Pancreas (tissue), 10 donors: ENCODE measurements at places on chromosomes 6 and 20. TPM values are rescaled to one million over a fixed set of nuclear protein-coding genes. Genes with fewer than 3 reads are reported as not detected.

- no peak for DNase-seq
- no peaks in the 10 kb centered on the region for H3K27me3 ChIP-seq
- no peak overlapping the region for H3K27ac ChIP-seq
- no peak overlapping the region for H3K4me3 ChIP-seq
- H3K4me1 ChIP-seq, result no peaks in the 10 kb centered on the region
- H3K36me3 ChIP-seq, result no peaks in the 10 kb centered on the region
Observed at GRCh38 chr6:127090051-127090450, 28.4 kb upstream of the RSPO3 start.

NOX3 gene
- not detected for polyA plus RNA-seq

GRCh38 chr6:128097009-128097408 is 196.2 kb upstream of the THEMIS start:
- no peak overlapping the region for H3K4me3 ChIP-seq
- H3K36me3 ChIP-seq, result no peaks in the 10 kb centered on the region
- H3K27me3 ChIP-seq, result no peaks in the 10 kb centered on the region
- no peak for DNase-seq

DNA sequence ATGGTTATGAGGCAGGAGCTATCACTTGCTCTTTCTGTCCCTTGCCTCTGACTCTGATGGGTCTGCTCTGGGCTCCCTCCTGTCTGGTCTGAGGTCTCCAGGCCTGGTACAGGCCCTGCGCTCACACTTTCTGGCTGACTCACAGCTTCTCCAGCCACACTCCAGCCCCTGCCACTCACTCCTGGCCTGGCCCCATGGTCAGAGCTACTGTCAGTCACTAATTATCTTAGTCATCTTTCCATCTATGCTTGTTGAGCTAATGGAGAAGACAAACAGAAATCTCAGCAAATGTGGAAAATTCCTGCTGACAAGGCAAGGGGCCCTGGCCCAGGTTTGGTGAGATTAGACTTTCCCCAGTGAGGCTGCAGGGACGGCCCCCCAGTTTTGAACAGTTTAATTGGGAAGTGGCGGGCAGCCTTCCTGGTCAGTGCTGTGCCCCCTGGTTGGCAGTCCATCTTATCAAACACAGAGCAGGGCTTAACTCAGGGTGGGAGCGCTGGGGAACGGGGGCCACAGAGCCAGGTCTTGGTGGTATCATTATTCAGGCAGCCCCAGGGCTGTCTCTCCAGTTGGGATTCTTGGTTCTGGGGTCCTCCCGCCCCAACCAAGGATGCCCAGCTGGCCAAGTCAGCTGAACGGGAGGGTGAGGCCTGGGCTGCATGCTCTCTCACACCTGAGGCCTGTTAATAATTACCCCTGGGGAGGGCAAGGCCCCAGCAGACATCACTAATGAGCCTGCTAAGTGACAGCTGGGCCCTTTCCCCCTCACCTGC is 63.4 kb downstream of the VEGFA start:
- H3K27ac ChIP-seq, result peak overlapping the region; percentile 69
- H3K4me3 ChIP-seq, result no peak overlapping the region
- no peaks in the 10 kb centered on the region for H3K27me3 ChIP-seq

DNA sequence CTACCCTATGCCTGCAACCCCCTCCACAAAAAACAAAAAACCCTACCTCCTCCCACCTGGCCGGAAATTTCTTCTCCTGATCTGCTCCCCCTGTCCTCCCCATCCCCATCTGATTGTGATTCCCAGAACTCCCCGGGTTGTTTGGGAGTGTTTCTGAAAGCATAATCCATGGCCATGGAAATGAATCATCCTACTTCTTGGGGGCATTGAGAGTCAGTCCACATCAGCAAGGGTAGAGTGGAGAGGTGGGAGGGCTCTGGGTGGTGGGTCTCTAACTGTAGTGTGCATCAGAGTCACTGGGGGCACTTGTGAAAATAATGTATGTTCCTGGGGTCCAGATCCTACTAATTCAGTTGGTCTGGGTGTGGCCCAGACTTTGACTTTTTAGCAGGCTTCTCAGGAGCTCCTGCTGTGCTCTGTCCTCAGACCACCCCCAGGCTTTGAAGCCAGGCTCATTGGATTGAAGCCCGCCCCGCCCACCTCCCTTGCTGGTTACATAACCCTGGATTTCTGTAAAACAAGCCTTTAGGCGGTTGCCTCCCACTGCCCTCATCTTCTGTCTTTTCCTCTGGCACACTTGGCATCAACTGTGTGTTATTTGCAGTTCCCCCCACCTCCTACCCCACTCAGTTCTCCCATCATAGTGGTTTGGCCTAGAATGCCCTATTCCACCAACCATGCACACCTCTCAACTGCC is 10.5 kb downstream of the PIGT start:
- peaks cover 18% of the 10 kb centered on the region for H3K36me3 ChIP-seq
- H3K27ac ChIP-seq, result no peak overlapping the region
- no peaks in the 10 kb centered on the region for H3K27me3 ChIP-seq
- H3K4me1 ChIP-seq, result no peaks in the 10 kb centered on the region

DAAM2 gene
- 4.6 TPM for polyA plus RNA-seq

RIPOR3 gene
- polyA plus RNA-seq, result 11.3 TPM

DNA sequence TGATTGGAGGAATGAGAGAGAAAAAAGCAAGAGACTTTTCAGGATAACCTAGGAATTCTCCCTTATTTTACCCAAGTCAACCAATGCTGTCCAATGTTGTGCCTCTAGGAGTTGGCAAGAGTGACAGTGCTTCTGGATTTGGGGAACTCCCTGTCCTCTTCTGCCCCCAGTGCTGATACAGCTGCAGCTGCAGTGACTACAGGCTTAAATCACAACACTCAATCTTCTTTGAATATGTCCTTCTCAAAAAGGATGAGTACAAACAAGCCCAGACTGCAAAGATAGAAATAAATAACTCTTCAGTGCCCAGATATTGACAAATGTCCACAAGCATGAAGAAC is 141.0 kb upstream of the COL21A1 start:
- DNase-seq, result no peak
- no peak overlapping the region for H3K27ac ChIP-seq
- no peaks in the 10 kb centered on the region for H3K36me3 ChIP-seq
- no peak overlapping the region for H3K4me3 ChIP-seq
- H3K27me3 ChIP-seq, result no peaks in the 10 kb centered on the region

GRCh38 chr20:51487565-51488268 is 54.8 kb downstream of the NFATC2 start:
- no peak overlapping the region for H3K4me3 ChIP-seq
- DNase-seq, result no peak
- H3K27me3 ChIP-seq, result no peaks in the 10 kb centered on the region
- no peaks in the 10 kb centered on the region for H3K4me1 ChIP-seq

DNA sequence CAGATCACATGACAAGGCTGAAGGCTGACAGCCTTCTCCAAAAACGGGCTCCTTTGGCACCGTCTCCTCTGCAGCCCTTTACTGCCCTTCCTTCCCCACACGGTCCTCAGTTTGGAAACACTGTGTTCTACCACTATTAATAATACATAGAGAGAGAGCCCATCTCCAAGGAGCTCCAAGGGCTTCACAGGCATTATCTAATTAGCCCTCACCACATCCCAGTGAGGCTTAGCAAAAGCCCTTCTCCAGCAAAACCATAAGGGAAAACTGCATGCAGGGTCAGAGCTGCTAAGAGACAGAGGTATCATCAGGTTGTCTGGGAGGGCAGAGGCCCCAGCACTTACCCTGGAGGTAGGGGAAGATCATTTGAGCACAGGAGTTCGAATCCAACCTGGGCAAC is 169.3 kb upstream of the JARID2 start:
- no peak overlapping the region for H3K4me3 ChIP-seq
- H3K27ac ChIP-seq, result no peak overlapping the region
- no peaks in the 10 kb centered on the region for H3K27me3 ChIP-seq

DNA sequence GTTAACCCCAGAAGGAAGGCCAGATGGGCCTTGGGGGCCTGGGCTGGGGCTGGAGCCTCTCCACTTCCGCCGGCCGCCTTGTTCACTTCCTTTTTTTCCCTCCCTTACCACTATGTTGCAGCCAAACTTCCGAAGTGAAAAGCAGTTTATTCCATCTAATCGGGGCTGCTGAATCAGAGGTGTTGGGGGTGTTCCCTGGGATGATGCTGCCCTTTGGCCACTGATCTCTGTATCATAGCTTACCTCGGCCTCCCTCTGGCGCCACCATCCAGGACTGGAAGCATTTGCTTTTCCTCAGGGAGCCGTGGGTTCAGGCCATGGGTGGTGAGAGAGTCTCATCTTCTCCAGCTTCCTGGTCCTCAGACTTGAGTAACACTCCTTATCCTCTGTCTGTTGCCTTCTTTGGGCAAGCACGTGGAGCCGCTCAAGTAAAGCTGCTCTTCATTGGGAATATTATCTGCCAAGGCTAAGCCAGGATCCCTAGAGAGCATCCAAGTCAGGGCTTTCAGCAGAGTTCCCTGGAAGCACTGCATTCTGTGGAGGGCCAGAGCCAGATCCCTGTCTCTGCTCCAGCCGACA is 39.6 kb downstream of the SLX4IP start:
- no peak overlapping the region for H3K4me3 ChIP-seq
- no peaks in the 10 kb centered on the region for H3K4me1 ChIP-seq
- H3K36me3 ChIP-seq, result no peaks in the 10 kb centered on the region
- DNase-seq, result no peak
- H3K27ac ChIP-seq, result no peak overlapping the region
- no peaks in the 10 kb centered on the region for H3K27me3 ChIP-seq

GRCh38 chr6:33633084-33633461 is 12.0 kb downstream of the ITPR3 start:
- DNase-seq, result no peak
- no peaks in the 10 kb centered on the region for H3K36me3 ChIP-seq
- peak overlapping the region; percentile 26 for H3K4me3 ChIP-seq
- peaks cover 6% of the 10 kb centered on the region for H3K4me1 ChIP-seq
- no peaks in the 10 kb centered on the region for H3K27me3 ChIP-seq
- no peak overlapping the region for H3K27ac ChIP-seq

GRCh38 chr6:150547502-150548222 is 52.0 kb upstream of the PLEKHG1 start:
- H3K4me3 ChIP-seq, result no peak overlapping the region
- DNase-seq, result no peak
- no peak overlapping the region for H3K27ac ChIP-seq
- no peaks in the 10 kb centered on the region for H3K4me1 ChIP-seq
- H3K36me3 ChIP-seq, result no peaks in the 10 kb centered on the region

DNA sequence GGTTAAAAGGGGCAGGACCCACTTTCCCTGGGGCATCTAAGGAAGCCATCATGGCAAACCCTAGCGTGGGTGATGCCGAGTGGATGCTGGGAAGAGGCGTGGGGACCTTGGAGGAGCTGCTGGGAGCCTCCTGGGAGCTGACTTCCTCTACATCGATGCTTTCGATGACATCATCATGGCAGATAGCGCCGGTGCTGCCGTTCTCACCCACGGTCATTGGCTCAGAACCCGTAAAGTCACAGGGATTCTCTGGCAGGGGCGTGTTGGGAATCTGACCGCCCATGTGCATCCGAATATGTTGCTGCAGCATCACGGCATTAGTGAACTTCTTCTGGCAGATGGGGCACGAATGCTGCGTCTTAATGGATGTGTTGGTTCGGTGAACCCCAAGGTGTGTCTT is 12.1 kb downstream of the SALL4 start:
- no peaks in the 10 kb centered on the region for H3K4me1 ChIP-seq
- H3K27me3 ChIP-seq, result no peaks in the 10 kb centered on the region
- no peak overlapping the region for H3K27ac ChIP-seq
- no peaks in the 10 kb centered on the region for H3K36me3 ChIP-seq
- no peak for DNase-seq

DNA sequence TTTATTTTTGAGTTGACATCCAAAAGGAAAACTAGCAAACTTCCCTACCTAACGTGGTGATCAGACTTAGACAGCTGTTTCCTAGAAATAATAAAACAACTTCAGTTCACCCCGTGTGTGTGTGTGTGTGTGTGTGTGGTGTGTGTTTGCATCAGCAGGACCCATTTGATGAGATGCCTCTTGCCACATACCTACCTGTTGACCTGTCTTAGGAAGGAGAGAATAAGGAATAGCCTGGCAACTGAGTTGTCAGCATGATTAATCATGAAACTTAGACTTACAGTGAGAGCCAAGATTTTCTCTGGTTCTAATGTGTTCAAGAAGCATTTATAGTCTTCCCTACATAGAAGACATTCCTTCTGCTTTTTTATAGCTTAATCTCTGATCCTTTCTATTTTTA is 16.1 kb upstream of the PBOV1 start:
- H3K4me1 ChIP-seq, result peaks cover 39% of the 10 kb centered on the region
- DNase-seq, result no peak
- H3K36me3 ChIP-seq, result no peaks in the 10 kb centered on the region
- H3K4me3 ChIP-seq, result no peak overlapping the region
- no peaks in the 10 kb centered on the region for H3K27me3 ChIP-seq

- no peak overlapping the region for H3K4me3 ChIP-seq
- DNase-seq, result no peak
- H3K27me3 ChIP-seq, result no peaks in the 10 kb centered on the region
- no peak overlapping the region for H3K27ac ChIP-seq
Observed at GRCh38 chr6:107030151-107030550, 2.2 kb downstream of the MTRES1 start.

GRCh38 chr20:37941332-37941731 is 38.4 kb downstream of the VSTM2L start:
- no peaks in the 10 kb centered on the region for H3K4me1 ChIP-seq
- H3K4me3 ChIP-seq, result no peak overlapping the region
- no peaks in the 10 kb centered on the region for H3K36me3 ChIP-seq
- DNase-seq, result no peak
- H3K27me3 ChIP-seq, result no peaks in the 10 kb centered on the region

GRCh38 chr6:91288741-91289140 is 701.9 kb upstream of the MAP3K7 start:
- H3K4me1 ChIP-seq, result no peaks in the 10 kb centered on the region
- H3K27me3 ChIP-seq, result no peaks in the 10 kb centered on the region
- DNase-seq, result no peak
- no peak overlapping the region for H3K4me3 ChIP-seq
- no peaks in the 10 kb centered on the region for H3K36me3 ChIP-seq

KIF25 gene
- polyA plus RNA-seq, result 0.23 TPM

- no peak overlapping the region for H3K27ac ChIP-seq
- H3K27me3 ChIP-seq, result no peaks in the 10 kb centered on the region
- no peak overlapping the region for H3K4me3 ChIP-seq
- H3K4me1 ChIP-seq, result peaks cover 21% of the 10 kb centered on the region
- no peaks in the 10 kb centered on the region for H3K36me3 ChIP-seq
Observed at GRCh38 chr20:10925767-10926166, 252.0 kb upstream of the JAG1 start.

DNA sequence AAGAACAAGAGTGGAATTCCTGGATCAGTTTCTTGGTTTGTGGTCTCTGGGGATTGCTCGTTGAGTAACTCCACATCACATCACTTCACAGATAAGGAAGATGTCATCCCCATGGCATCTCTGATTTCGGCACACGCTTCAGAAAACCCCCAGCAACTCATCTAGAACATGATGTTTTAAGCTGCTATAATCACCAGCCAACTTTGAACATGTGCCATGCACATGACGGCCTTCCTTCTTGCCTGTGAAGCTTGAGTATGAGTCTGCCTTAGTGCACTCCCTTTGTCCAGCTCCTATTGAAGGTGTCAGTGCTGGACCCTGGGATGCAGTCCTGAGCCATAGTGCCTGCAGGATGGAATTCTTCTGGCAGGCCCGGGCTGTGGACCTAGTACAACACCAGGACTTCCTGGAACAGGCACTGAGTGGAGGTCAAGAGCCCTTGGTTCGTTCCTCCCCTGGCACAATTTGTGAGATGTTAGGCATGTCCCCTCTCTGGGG is 231.5 kb upstream of the SUPT3H start:
- H3K36me3 ChIP-seq, result no peaks in the 10 kb centered on the region
- no peak for DNase-seq
- H3K27ac ChIP-seq, result no peak overlapping the region
- H3K4me3 ChIP-seq, result no peak overlapping the region
